ENCODE measurements at places on chromosomes 7 and 10.
A peak's percentile ranks its signal among the peaks of the same experiment; 100 is the strongest.

DNA sequence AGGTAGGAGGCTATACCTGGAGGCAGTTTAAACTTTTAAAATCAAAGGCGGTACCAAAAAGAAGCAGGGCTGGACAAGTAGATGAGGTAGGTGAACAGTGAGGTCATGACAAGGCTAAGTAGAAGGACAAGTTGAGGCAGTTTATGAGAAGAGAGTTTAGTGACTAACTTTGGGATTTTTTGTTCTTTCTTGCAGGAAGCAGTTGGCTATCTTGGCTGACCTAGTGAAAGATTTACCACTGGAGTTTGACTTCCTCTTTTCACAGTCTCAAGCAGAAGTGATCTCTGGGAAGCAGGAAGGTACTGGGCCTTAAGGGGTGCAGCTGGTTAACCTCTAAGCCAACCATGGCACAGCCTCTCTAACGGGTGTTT is 26.3 kb downstream of the ENTPD7 start:
- no peak for DNase-seq

DNA sequence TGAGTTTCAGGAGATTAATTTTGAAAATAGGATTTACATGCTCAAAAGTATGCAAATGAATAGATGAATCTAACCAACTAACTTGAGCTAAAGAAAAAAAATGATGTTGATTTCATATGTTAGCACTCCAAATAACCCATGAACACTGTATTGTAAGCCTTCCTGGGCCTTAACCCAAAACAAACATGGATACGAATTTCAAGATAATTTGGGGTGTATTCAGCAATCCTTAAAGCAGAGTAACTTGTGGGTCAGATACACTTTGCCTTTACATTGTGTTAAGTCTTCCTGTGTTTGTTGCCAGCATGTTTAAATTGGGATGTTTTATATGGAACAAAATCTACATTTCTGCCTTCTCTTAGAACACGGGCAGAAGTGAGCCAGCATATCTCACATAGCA is 124.2 kb upstream of the WDR11 start:
- DNase-seq = no peak

GRCh38 chr10:23648618-23649017 is 209.7 kb downstream of the OTUD1 start:
- DNase-seq = no peak

DNA sequence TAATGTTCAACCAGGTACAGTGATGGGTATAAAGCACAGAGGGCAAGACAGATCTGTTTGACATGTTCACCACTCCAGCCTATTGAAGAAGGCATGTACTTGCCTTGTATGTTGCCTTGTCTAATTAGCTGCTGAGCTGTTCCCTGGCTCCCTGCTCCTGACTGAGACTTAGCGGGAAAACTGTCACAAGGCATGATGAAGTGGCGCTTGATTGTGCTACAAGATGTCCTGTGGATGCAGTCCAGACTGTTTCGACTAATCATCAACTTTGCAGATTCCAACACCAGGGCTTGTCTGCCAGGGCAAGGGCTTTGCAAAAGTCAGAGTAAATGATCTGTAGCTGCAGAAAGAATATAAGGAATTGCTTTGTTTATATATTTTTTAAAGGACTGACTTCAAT is 136.2 kb upstream of the NRBF2 start:
- no peak for DNase-seq

- no peak for DNase-seq
Measured at GRCh38 chr7:36253699-36254098, 100.6 kb downstream of the EEPD1 start.

DNA sequence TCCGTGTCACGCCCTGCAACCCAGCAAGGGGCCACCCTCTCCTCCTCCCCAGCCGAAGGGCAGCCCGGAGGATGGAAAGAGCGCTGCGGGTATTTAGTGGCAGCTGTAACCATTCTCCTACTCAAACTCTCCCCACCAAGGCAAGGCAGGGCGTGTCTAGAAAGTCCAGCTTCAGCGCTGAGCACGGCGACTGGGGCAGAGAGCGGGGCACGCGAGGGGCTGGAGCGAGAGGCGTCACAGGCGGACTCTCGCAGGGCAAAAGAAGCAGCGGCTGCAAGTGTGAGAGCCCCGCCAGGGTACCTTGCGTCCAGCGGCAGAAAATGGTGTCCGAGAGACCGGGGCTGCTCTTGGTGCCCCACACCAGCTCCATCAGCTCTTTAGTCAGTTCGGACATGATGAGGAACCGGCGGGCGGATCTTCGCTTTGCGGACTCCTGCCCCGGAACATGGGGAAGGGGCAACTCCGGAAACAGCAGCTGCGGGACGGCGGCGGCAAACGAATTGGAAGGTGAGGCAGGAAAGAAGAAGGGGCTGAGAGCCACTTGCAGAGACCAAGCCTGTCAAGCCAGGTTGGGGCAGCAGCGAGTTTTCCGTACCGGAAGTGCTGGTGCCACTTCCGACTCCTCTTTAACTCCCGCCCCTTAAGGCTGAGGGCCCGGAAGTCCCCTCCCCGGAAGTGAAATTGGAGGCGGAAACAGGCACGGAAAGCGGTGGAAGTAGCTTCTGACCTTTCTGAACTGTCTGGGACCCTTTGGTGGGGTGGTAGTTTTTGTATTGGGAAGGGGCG is at the start of gene MINDY3:
Gene MINDY3, minus strand, starts transcription at position 602 of the 786 bp plus-strand sequence. Its CDS starts 208 bp downstream, at position 394.
- DNase-seq = peak; percentile 66

GRCh38 chr7:144821067-144821466 is 14.8 kb downstream of the TPK1 start:
- DNase-seq = no peak

DNA sequence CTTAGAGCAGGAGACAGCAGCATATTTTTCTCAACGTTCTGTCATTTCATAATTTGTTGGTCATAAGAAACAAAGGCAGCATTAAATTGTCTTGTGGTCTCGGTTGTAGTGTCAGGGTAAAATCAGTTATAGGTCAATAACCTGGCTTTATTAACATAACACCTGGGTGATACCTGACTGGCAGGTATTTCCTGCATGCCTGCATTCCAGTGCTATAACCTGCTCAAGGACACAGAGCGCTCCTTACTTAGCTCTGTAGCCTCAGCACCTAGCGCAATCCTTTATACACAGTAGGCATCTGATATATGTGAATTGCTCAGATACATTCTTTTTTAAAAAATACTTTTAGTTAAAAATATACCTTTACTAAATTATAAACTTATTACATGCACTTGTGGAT is 38.9 kb upstream of the PRKG1 start:
- no peak for DNase-seq

Measured in stimulated activated CD8-positive, alpha-beta memory T cell treated with anti-CD3 and anti-CD28 coated beads, Interleukin-15, amount 100 ng/mL, for 4 hours (primary cell).